HuH-7.5 (cell line): ENCODE measurements at places on chromosomes 6 and 20.

DNA sequence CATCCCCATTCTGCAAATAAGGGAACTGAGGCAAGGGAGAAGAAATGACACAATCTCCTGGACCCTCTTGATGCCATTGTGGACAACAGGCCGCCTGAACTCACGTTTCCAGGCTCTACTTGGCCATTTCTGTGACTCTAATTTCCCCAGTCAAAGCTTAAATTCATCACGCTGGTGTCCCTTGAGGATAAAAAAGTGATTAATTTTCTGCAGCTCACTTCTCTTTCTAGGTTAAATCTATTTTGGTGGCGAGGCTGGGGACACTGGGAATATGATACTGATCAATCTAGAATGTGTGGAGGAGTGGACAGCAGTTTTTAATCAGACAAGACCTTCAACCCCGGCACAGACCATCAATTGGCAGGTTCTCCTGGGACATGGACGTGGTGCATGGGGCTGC, 168.2 kb upstream of the SULF2 start:
- no peak for DNase-seq

- no peak for DNase-seq
These were observed 262.0 kb downstream of the HIVEP2 start for GRCh38 chr6:142682985-142683384.

GRCh38 chr20:50892394-50892793, 38.8 kb downstream of the ADNP start:
- no peak for DNase-seq

GRCh38 chr20:43124241-43124640, 65.5 kb downstream of the PTPRT start:
- no peak for DNase-seq

DNA sequence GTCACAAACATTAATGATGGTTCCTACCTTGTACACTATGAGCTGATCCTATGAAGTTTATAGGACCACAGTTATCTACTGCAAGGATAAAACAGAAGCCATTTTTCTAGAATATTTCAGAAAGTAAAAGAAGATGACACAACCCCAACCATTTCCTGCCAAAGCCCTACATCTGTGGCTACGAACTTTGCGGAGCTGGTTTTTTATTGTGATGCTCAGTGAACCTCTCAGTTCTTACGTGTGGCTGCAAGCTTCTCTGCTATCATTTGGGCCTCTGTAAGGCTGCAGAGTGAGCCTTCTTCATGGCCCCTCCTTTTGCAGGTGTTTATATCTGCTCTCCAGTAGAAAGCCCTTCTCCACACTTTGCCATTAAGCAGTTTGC, 17.8 kb upstream of the TAGAP start:
- no peak for DNase-seq

- DNase-seq = no peak
These were observed 92.3 kb upstream of the ELOVL5 start for GRCh38 chr6:53441035-53441493.

GRCh38 chr6:151096255-151096612, 143.5 kb upstream of the AKAP12 start:
- no peak for DNase-seq

- no peak for DNase-seq
These were observed 92.4 kb upstream of the CD83 start for GRCh38 chr6:14025160-14025559.

DNA sequence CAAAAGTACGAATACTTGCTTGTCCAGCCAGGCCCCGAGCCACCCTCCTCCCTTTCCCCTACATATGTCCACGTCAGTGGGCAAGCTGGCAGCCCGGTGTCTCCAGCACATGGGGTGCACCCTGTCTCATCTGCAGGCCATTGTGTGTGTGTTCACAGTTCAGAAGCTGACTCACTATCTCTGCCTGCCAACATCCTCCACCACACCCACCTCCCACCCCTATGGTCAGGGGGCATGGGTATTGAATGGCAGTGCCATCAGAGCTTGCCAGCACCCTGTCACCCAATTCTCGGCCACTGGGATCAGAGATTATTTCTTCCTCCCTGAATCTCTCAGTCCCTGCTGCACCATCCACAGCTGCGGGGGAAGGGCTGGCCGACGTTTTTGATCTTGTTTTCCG, 195.7 kb downstream of the FARS2 start:
- DNase-seq = no peak

- DNase-seq = no peak
These were observed 1.6 kb downstream of the DBNDD2 start for GRCh38 chr20:45409521-45410272.

DNA sequence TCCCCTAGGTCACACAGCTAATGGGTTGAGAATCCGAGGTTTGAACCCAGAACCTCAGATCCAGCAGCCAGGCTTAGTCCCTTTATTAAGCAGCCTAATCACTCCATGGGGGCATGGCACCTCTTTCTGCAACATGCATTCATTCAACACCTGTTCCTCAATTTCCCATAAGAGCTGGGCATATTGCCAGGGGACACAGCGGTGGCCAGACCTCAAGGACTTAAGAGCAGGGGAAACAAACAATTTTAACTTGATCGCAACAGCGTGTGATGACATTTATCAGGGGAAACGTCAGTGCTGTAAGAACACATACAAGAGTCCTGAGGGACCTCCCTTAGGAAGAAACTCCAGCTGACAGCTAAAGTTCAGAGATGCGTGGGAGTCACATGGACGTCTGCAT, 267.4 kb upstream of the CDH4 start:
- DNase-seq = no peak

DNA sequence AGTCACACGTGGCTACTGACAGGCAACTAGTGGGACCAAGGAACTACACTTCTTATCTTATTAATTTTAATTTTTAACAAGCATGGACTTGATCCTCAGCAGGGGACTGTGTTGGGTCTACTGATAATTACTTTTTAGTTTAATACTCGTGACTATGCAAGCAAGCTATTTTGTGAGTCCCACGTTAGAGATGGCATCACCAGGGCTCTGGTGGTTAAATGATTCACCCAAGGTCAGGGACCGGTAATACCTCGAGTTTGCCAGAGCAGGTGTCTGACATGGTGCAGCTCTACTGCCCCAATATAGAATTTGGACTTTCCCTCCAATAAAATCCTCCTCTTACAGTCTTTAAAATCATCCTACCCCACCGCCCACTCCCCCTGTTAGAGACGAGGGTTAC, 98.6 kb upstream of the RIN2 start:
- no peak for DNase-seq

DNA sequence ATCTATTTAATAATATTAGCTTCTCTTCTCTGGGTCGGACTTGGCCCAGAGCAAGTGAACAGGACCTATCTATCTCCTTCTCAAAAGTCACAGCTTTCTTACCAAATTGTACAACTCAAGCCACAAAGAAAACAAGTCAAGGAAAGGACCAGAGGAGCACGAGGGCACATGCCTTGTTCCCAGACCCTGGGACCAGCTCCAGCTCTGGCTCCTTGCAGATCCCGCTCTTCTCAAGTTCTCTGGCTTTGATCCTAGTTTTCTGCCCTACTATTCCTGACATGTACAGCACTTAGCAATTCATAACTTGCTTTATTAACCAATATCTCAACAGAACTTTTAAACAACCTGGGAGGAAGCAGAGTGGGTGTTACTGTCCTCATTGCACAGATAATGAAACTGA, 185.9 kb downstream of the ESR1 start:
- no peak for DNase-seq

GRCh38 chr6:118775381-118775780, 118.6 kb upstream of the ASF1A start:
- DNase-seq = no peak

DNA sequence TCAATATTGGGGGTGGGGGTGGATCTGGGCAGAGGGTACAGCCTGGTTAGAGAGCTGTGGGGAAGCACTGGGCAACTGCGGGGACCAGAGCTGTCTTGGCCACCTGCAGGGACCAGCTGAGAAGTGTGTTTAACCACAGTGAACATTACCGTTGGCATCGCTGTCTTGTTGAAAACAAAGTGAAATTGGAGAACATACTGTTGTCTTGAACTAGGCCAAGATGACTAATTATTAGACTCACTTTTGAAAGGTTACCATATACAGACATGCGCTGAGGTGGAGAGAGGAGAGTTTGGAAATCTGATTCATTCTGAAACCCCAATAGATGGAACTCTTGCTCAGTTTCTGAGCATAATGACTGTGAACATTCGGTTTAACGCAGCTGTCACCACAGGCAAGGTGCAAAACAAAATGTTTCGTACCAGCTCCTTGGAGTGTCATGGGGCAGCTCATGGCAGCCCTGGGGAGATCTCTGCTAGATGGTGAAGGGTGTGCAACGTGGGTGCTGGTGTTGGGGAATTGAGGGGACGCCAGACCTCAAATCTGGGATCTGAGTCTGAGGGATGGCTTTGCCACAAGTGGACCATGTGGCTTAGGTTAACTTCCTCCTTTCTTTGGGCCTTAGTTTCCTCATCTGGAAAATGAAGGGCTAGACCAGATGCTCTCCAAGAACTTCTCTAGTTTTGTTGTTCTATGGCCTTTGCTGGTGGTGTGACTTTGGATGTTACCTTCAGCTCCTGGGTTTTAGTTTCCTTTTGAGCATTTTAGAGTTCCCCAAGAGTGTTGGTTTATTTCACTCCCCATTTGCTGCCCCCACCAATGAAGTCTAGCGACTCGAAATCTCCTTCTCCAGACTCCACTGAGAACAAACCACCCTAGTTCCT, 24.6 kb upstream of the GTSF1L start:
- DNase-seq = no peak

- no peak for DNase-seq
These were observed 474.9 kb upstream of the AGPAT4 start for GRCh38 chr6:161748535-161749416.

DNA sequence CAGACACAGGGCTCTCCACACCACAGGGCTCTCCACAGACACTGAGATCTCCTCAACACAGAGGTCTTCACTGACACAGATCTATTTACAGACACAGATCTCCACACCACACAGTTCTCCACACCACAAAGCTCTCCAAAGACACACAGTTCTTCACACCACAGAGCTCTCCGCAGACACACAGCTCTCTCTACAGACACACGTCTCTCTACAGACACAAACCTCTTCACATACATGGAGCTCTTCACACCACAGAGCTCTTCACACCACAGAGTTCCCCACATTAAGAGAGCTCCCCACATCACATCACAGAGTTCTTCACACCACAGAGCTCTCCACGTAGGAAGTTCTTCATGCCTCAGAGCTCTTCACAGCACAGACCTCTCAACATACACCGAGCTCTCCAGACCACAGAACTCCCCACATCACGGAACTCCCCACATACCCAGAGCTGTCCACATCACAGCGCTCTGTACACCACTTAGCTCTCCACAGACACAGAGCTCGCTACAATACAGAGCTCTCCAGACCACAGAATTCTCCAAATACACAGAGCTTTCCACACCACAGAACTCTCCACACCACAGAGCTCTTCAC, 53.9 kb downstream of the ERMARD start:
- DNase-seq = no peak

DNA sequence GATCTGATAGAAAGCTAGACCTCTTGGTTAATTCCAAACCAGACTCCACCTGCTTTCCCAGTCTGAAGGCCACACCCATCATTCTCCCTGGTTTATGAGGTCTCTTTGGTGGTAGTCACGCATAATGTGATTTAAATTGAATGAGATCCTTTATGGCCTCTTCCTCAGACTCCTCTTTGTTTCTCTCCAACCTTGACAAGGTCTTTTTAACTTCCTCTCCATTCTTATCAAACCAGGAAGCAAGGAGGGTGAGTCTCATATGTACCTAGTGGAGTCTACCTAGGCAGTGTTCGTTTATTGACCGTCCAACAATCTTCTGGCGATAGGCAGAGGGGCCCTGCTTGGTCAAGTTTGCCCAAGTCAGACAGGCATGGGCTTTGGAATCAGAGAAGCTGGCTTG, 184.2 kb upstream of the LAMP5 start:
- DNase-seq = no peak

DNA sequence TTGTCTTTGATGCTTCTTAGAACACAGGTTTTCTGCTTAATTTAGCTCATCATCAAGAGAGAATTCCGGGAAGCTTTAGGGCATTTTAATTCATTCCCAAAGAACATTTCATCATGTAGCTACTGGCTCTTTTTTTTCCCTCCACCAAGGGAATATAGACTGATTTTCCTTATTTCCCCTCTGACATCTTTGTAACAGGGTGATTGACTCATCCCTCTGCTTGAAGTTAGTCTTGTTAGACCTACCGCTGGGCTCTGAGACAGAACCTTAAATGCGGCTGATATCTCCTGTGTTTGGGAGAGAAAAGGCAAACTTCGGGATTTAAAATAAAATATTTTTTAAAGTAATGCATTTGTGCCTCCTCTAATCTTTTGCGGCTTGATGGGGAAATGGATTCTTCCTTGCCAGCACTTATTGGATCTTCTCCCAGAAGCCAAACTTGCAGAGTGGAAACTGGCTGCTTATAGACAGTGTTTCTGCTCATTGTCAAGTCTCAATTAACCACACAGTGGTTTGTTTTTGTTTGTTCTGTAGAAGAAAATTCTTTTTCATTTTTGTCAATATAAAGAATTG, 272.7 kb upstream of the PLCB4 start:
- DNase-seq = no peak

DNA sequence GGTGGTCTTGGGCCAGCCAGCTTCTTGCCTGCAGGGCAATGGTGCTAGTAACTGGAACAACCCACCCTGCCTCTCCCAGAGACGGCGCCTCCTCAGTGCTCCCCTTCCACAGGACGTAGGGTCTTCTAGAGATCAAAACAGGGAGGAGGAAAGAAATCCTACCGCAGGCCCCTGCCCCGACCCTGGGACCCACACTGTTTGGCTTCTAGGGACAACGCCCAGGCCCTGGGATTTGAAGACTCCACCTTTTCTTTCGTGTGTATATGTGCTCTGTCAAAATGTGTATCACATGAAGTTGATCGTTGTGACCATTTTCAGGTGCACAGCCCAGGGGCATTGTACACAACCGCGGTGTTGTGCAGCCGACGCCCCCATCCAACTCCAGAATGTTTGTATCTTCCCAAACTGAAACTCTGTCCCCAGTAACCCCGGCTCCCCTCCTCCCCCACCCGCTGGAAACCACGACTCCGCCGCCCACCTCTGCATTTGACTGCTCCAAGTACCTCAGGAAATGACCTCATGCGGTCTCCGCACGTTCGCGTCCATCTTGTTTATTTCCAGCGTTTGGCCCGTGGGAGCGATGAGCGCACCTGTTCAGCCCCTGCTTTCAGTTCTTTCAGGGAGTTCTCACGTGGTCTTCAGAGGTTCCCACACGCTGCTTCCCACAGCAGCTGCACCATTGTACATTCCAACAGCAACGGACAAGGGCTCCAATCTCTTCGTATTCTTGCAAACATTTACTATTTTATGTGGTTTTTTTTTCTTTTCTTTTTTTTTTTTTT, 3.4 kb upstream of the BHLHE23 start:
- DNase-seq = no peak

DNA sequence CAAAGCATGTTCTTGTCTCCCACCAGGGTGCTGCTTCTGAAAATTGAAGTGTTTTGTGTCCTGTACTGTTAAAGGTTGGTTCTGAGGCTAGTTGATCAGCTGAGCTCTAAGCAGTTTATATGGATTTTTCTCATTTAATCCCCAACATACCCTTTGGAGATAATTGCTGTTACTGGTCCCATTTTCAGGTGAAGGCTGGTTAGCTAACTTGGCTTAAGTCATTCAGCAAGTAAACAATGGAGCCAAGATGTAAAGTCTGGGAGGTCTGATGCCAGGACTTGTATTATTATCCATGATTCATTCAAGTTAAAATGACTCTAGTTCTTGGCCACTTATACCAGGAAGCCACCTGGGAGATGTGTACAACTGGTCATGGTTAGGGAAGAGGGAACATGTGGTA, 42.5 kb upstream of the FERMT1 start:
- DNase-seq = no peak
